H1 (cell line): ENCODE measurements at places on chromosomes 3 and 15. TPM values are rescaled to one million over a fixed set of nuclear protein-coding genes. Genes with fewer than 3 reads are reported as not detected.

Gene ARL13B
- total RNA-seq: 11.4 and 12.7 TPM in 2 replicates

Gene C3orf62
- 3.0 and 3.2 TPM in 2 replicates for total RNA-seq

Gene DLG1
- 74.9 and 78.8 TPM in 2 replicates for total RNA-seq

Gene AMIGO3
- total RNA-seq: 1.6 and 2.9 TPM in 2 replicates

Gene EFHB
- 0.98 and 1.3 TPM in 2 replicates for total RNA-seq

Gene NDN
- total RNA-seq: 27.4 and 29.4 TPM in 2 replicates

Gene TRPM1
- not detected in 2 replicates for total RNA-seq

Gene SLC4A7
- total RNA-seq: 66.6 and 70.5 TPM in 2 replicates

Gene UBA5
- total RNA-seq: 28.0 and 28.7 TPM in 2 replicates

Gene SMC4
- total RNA-seq: 118 and 129 TPM in 2 replicates

Gene ARPP21
- total RNA-seq: not detected in 2 replicates

Gene SLC22A13
- 0.41 and 0.54 TPM in 2 replicates for total RNA-seq

Gene DTX3L
- total RNA-seq: 8.4 and 11.3 TPM in 2 replicates

Gene GOLIM4
- total RNA-seq: 29.5 and 29.7 TPM in 2 replicates

Gene PLA2G4B
- total RNA-seq: 4.2 and 8.0 TPM in 2 replicates

Gene NEIL1
- 10.9 and 12.2 TPM in 2 replicates for total RNA-seq

Gene CILP
- total RNA-seq: not detected in 2 replicates

Gene CGNL1
- total RNA-seq: 72.7 and 75.6 TPM in 2 replicates

Gene FSTL1
- 502 and 516 TPM in 2 replicates for total RNA-seq

Gene LDHAL6B
- total RNA-seq: not detected in 2 replicates

Gene CATSPER2
- total RNA-seq: 1.2 TPM in 2 replicates

Gene GP5
- 0.10 and 0.13 TPM in 2 replicates for total RNA-seq

Gene SLC35G2
- total RNA-seq: 4.7 and 5.2 TPM in 2 replicates

Gene ROPN1
- total RNA-seq: 0.44 TPM in 1 of 2 replicates, not detected in the other

Gene MNS1
- not detected in 2 replicates for total RNA-seq

Gene GRK7
- not detected in 2 replicates for total RNA-seq

Gene CCR9
- not detected in 2 replicates for total RNA-seq

Gene TRANK1
- 8.8 TPM in 2 replicates for total RNA-seq

Gene ARHGEF3
- total RNA-seq: 6.0 and 7.7 TPM in 2 replicates

Gene GPR87
- not detected in 2 replicates for total RNA-seq

Gene PGBD4
- 0.76 and 0.99 TPM in 2 replicates for total RNA-seq

Gene ARNT2
- total RNA-seq: 13.8 and 14.6 TPM in 2 replicates

Gene ACOX2
- total RNA-seq: 3.1 and 3.2 TPM in 2 replicates

Gene ARPIN
- total RNA-seq: 3.1 and 3.9 TPM in 2 replicates

Gene ARGFX
- total RNA-seq: not detected in 2 replicates

Gene SEMA6D
- total RNA-seq: 2.2 and 3.7 TPM in 2 replicates

Gene MUC4
- total RNA-seq: 1.4 and 2.0 TPM in 2 replicates

Gene COMMD2
- total RNA-seq: 51.6 and 57.2 TPM in 2 replicates

Gene PAQR9
- total RNA-seq: 2.6 and 2.7 TPM in 2 replicates

Gene GOLGA8S
- total RNA-seq: 0.11 and 0.17 TPM in 2 replicates

Gene KBTBD8
- 23.9 and 26.0 TPM in 2 replicates for total RNA-seq

Gene TGM5
- total RNA-seq: not detected in 2 replicates

Gene SEMA5B
- 19.9 and 22.4 TPM in 2 replicates for total RNA-seq

Gene P2RY12
- not detected in 2 replicates for total RNA-seq

Gene ITIH3
- total RNA-seq: not detected in 2 replicates

Gene KNG1
- total RNA-seq: 0.31 TPM in 1 of 2 replicates, not detected in the other

Gene CHRFAM7A
- total RNA-seq: 3.3 and 7.3 TPM in 2 replicates
